ENCODE measurements at places on chromosomes 4 and X.
A peak's percentile ranks its signal among the peaks of the same experiment; 100 is the strongest.

- no peak for DNase-seq
These were observed 37.4 kb upstream of the SPON2 start for GRCh38 chr4:1209821-1210220.

GRCh38 chr4:135283934-135284333 lies 1082.3 kb upstream of the PABPC4L start:
- DNase-seq: no peak

DNA sequence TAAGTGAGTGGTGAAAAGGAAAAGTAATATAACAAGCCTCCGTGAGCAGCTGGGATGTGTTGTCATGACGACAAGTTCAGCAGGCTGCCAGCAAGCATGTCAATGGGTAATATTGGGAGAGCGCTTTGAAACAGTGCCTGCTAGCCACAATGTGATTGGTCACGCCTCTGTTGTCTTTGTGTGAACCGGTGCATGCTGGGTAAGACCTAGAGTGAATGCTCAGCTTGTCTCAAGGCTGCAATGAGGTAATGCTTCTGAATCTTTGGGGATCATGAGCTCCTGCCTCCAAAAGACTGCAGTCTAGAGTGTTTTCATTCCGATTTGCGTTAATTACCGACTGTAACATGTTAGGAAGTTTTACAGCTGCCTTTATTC lies 54.9 kb downstream of the STOX2 start:
- peak; percentile 74 for DNase-seq

GRCh38 chr4:147714575-147715401 lies 17.1 kb upstream of the ARHGAP10 start:
- no peak for DNase-seq

DNA sequence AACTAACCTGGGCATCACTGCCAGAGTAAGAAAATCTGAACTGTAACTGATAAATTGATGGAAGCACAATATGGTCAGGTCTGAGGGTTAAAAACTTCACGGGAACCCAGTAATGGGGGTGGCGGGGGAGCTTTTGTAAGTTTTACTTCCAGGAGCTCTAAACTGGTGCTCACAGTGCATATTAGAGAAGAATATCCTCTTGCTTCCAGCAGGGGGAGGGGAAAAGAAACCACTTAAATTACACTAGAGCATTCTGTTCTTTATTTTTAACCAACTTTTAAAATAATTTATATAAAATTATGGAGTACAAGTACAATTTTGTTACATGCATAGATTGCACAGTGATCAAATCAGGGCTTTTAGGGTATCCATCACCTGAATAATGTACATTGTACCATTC lies 33.7 kb downstream of the WDR17 start:
- DNase-seq: no peak

- DNase-seq: no peak
These were observed 21.2 kb upstream of the SLC25A31 start for GRCh38 chr4:127708985-127709384.

GRCh38 chr4:152996672-152997071 lies 60.5 kb downstream of the FHDC1 start:
- no peak for DNase-seq

DNA sequence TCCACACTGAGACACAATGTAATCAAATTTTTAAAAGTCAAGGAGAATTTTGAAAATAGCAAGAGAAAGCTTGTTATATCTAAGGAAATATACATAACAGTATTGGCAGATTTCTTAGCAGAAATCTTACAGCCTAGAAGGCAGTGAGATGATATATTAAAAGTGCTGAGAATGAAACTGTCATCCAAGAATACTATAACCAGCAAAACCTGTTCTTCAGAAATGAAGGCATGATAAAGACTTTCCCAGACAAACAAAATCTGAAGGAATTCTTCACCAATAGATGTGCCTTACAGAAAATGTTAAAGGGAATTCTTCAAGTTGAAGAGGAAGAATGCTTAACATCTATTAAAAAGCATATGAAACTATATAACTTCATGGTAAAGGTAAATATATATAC lies 73.6 kb downstream of the CPEB2 start:
- no peak for DNase-seq

DNA sequence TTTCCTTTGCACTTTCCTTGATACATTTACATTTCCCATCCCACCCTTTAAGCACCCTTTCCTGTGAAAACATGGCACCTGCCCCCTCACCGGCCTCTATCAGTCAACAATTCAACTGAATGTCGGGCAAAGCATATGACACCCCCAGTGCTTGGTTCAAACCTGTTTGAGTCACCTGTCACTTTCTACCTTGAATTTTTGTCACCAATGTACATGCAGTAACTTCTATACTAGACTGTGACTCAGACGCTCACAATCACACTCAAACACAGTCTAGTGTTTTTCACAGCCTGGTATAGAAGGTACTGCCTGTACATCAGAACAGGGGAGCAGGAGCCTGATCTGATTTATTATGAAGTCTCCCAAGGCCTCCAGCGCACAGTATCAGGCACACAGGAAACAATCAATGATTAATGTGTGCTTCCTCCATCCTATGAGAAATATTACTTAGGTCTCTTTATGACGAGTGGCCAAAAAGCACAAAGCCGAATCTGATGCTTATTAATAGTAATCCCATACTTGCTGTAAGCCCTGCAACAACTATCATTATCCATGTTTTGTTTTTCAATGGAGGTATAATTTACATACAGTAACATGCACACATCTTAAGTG lies 49.2 kb upstream of the FAM9C start:
- no peak for DNase-seq

DNA sequence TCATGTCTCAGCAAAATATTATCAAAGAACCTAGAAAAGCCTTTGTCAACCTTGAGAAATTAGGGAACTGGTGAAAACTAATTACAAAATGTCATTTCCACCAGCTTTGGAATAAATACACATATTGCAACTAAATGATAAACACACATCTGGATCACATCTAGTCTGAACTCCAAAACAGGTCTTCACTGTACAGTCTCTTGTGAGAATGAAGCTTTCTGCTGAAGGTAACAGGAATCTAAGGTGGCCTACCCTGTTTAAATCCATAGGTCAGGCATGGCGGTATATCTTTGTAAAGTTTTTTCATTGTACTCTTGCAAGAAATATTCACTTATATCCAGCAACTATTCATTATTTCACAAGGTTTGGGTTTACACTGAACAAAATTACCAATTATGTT lies 1.7 kb downstream of the SH3D19 start:
- no peak for DNase-seq

GRCh38 chrX:68114573-68115129 lies 318.6 kb downstream of the OPHN1 start:
- DNase-seq: no peak

DNA sequence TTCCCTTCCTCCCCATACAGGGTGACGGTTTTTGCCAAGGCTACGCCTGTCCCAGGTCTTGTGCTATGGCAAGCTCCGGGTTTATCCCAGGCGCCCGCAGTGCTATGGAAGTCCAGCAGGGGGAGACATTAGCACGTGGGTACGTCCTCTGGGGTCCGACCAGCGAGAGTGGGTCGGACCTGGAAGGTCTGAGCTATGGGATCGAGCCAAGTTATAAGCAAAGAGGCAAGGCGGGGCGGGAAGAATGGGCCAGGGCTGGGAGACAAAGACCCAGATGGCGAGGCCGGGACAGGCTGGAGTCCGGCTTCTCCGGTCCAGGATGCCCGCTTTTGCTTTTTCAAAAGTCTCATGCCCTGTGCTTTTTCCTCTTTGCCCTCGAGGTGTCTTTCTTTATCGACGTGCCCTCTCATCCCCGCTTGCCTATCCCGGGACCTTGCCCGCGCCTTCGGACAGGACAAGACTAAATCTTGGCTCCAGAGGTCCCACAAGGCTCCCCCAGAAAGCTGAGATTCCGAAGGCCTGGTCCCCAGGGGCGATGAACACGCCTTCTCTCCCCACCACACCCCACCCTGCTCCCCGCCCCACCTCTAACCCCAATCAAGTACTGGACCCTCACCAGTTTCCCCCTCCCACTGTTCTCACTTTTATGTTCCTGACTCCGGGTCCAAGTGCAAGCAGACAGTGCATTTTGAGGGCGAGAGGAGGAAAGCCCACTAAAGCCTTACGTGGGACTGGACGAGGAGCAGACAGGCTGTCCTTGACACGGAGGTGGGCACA lies 785 bp upstream of the EFNB1 start:
- DNase-seq: peak; percentile 77

GRCh38 chrX:112760697-112761096 lies 79.9 kb downstream of the AMOT start:
- DNase-seq: no peak

DNA sequence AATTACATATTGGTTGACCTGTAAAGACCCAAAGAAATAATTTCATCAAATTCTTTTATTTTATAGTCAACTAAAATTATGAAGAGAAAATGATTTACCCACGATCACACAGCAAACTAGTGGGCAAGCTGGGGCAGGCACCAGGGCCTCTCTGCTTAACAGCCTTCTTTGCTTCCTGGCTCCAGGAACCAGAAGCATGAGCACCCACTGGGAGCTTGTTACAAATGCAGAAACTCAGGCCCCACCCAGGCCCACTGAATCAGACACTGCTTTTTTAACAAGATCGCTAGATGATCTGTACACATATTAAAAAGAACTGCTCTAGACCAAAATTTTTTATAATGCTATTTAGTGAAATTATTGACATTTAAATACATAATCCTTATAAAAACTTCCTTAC lies 95.0 kb downstream of the GEMIN8 start:
- no peak for DNase-seq

- no peak for DNase-seq
These were observed 433.6 kb downstream of the MAGEB5 start for GRCh38 chrX:26649534-26649933.

- DNase-seq: no peak
These were observed 15.3 kb downstream of the GPC3 start for GRCh38 chrX:133970076-133970475.

DNA sequence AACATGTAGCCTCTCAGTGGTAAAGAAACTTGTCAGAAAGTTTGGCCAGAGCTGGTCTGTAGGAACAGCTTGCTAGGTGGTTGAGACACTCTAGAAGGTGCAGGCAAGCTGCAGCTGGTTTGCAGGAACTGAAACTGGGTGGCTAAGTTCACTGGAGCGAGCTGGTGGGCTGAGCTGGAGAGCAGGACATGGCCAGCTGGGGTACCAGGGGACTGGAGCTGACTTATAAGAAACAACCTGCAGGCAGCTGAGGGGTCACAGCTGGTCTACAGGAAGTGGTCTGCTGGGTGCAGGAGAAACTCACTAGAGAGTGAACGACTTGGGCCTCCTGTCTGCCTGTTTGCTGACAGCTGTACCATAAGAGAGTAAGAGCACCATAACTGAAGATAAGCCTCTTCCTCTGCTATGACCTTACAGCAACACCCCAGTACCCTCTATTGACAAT lies 157.1 kb upstream of the LNX1 start:
- DNase-seq: no peak

GRCh38 chr4:128513664-128514484 lies 226.3 kb upstream of the PGRMC2 start:
- no peak for DNase-seq

GRCh38 chr4:184907216-184907615 lies 81.4 kb upstream of the ACSL1 start:
- no peak for DNase-seq

- DNase-seq: peak; percentile 8
These were observed 1.0 kb downstream of the AGA start for GRCh38 chr4:177441061-177441802.

DNA sequence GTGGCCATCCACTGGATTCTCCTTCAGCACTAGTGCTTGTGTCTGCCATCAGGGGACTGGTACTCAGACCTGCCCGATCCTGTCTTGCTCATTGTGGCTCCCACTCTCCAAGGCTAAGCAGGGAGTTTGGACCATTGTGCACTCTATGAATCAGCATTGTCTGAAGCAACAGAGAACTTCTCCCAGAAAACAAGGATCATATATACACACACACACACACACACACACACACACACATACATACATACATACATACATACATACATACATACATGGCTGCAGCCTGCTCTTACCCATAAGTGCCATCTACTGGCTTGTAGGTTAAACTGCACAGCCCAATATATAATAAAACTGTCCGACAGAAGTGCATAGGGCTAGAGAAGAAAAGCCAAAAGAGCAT lies 345.3 kb upstream of the LCORL start:
- DNase-seq: peak; percentile 18

- DNase-seq: no peak
These were observed 21.5 kb downstream of the UVSSA start for GRCh38 chr4:1368421-1369090.

GRCh38 chr4:6492027-6492590 lies 19.7 kb upstream of the PPP2R2C start:
- DNase-seq: no peak

GRCh38 chr4:155903453-155903852 lies at the start of gene TDO2:
TSS of gene TDO2 (plus strand) at chr4:155903696. CDS start at chr4:155903759, 63 bp downstream.
- no peak for DNase-seq

DNA sequence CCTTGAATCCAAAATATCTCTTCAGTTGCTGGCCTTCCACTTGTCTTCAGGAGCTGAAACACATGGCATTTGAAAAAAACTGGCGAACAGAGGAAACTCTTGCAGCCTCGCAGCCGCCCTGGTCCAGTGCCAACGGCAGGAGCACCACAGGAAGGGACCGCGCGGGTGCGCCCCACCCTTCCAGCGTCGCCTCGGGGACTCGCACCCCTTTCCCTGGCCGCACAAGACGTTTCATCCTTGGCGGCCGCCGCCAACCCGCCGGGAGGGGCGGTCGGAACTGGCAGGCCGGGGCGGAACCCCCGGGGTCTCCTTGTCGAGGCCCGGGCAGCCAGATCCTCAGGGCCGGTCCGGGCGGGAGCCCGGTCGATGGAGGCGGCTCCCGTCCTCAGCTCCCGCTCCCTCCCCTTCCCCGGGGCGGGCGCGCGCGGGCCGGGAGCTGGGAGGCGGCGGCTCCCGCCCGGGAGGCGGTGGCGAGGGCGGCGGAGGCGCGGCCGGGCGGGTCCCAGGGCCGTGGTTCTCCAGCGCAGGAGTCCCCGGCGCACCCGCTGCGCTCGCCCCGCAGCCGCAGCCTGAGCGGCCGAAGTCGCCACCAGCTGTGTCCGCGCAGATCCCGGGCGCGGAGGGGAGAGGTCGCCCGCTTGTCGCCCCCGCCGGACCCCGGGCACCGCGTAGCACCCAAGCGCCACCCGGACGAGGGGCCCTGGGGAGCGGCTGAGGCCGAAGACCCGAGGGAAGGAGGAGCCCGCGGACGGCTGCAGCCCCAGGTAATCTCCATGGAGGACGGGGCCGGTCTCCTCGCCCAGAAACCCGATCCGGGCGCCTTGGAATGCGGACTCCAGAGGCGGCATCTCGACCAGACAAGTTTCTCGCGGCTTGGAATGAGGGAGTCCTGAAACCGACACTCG lies 886 bp upstream of the NDST3 start:
- peak; percentile 49 for DNase-seq

- DNase-seq: no peak
These were observed 7.4 kb downstream of the ZNF81 start for GRCh38 chrX:47844117-47844516.

DNA sequence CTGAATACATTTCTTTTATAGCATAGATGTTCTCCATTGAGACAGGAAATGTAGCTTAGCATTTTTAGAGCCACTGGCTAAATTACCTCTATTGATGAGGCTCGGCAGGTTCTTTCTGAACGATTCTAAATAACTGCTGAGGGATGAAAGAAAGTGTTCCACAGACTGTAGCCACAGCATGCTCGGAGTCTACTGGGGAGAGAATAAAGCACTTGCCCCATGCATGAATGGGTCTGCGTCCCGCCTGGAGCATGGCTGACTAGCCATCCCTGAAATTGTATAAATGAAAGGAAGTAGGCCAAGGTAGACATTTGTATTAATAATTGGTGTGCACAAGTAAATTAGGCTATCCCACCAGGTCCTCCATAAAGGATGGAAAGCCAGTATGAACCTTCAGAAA lies 269.8 kb downstream of the COL25A1 start:
- no peak for DNase-seq
